ENCODE measurements at places on chromosomes 6 and 20.

- no peak for DNase-seq
These were observed 74.0 kb downstream of the ZBTB2 start for GRCh38 chr6:151317103-151317994.

DNA sequence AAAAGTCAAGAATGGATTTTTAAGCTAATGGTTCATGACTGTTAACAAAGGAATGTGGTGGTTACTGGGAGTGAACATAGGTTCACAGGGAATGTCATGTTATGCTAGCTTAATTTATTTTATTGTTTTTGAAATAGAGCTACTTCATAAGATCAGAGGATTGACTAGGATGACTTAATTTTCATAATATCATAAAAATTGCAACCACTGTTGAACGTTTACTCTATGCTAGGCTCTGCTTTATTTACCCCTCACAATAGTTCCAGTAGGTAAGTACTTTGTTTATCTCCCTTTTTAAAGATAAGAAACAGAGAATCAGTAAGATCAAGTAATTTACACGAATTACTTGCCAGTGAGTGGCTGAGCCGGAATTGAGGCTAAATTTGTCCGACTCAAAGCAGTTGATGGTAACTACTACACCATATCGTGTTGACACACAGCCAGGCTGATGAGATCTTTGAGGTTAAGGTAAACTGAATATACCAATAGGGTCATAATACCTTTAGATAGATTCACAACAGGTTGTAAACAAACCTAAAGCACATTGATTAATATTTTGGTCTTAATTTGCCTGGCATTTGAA lies 194.6 kb upstream of the CITED2 start:
- no peak for DNase-seq

DNA sequence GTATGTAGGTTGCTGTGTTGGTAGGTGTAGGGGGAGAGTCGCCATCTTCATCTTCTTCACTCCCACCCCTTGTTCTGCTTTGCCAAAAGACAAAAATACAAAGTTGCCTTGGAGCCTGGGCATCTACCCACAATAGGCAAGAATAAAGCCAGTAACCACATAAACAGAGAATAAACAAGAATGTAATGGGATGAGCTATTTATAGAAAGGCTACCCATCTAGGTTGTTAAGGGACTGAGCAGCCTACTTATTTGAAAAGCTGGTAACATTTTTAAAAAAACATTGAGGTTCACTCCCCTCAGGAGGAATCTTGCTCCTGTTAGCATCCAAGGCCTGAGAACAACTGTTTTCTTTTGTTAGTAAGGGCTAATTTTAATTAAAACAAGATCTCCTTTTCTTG lies 301.4 kb upstream of the STXBP5 start:
- DNase-seq = no peak

DNA sequence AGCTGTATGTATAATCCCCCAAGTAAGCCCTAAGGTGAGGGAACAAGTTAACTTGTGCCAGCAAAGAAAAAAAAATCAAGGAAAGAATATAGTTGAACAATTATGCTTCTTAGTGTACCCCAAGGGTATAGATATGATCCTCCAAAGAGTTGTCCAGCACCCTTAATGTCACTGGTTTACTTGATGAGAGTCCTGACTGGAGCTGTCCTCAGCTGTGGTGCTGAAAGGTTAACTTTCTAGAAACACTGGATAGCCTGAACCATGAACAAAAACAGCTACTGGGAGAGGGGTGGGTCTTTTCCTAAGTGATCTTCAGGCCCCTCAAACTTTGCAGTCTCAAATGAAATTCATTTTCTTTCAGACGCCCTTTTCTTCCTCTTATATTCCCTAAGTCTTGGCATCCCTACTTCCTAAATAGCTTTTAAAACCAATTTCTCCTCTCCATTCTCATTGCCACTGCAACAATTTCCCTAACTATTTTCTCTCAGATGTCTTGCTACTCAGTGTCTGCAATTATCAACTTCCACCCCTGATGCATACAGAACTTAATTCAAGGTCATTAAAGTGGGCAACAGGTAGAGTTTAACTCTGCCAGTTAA lies 83.5 kb upstream of the PROKR2 start:
- no peak for DNase-seq

- DNase-seq = peak; percentile 58
These were observed 263.6 kb downstream of the CD83 start for GRCh38 chr6:14380901-14381828.

- no peak for DNase-seq
These were observed 8.8 kb downstream of the CDH4 start for GRCh38 chr20:61260905-61261304.

DNA sequence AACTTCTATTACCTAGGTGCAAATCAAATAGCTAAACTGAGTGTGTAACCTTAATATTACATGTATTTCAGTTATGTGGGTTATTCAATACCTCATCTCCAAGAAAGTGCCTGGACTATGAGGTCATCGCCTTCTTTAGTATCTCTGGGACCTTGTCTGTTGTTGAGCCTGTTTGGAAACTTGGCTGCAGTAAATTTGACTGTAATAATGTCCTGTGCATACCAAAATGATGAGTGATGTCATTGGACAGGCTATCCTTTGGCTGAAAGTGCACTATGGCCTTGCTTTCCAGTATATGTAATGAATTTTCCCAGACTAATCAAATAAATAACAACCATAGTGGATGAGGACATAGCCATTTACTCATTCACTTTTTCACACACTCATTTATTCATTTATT lies 455.1 kb downstream of the ADGRB3 start:
- DNase-seq = no peak

GRCh38 chr6:90098001-90098531 lies 198.6 kb downstream of the BACH2 start:
- DNase-seq = no peak

- no peak for DNase-seq
These were observed 19.8 kb upstream of the LMBRD1 start for GRCh38 chr6:69816569-69816968.

GRCh38 chr20:825710-826421 lies 7.6 kb upstream of the FAM110A start:
- DNase-seq = no peak

DNA sequence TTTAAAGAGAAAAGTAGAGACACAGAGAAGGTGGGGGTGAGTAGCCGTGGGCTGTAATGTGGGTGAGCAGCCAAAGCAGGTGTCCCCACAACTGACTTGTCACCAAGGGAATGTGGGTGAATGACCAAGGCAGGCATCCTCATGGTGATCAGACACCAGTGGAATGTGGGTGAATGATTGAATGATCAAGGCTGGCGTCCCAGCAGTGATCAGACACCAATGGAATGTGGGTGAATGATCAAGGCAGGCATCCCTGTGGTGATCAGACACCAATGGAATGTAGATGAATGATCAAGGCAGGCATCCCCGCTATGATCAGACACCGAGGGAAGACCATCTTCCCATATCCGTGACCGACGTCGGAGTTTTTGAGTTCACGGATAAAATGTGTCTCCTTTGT lies 49.8 kb upstream of the OR14J1 start:
- DNase-seq = no peak

DNA sequence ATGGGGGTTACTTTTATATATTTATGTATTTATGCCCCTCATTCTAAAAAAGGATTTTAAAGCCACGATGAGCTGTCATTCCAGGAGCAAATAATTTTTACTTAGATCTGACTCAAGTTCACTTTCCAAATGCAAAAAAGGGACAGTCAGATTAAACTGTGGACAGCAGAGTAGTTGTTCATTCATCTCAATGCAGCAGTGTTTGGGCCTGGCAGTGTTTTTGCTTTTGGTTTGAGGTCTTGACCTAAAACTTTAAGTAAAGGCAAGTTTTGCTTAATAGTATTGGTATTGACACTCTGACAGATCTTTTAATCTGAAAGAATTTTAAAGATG lies 13.9 kb downstream of the JARID2 start:
- no peak for DNase-seq

DNA sequence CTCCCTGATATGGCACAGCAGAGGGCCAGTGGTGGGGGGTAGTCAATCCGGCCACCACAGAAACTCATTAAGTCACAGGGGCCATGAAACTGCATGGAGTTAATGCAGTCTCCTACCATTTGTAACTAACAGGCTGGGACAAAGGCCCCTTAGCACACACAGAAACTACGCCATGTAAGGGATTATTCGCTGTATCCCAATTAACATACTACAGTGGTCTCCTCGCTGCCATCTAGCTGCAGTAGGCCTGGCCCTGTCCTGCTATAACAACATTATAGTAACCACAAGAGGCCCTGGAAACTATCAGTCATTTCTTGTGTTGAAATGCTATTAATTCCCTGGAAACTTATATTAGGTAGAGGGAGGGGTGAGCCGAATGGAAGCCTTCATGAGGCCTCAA lies 72.3 kb upstream of the CCN2 start:
- DNase-seq = no peak

GRCh38 chr6:98343797-98344196 lies 490.6 kb upstream of the POU3F2 start:
- no peak for DNase-seq

- no peak for DNase-seq
These were observed 98.3 kb downstream of the RAMACL start for GRCh38 chr6:166488076-166488685.

DNA sequence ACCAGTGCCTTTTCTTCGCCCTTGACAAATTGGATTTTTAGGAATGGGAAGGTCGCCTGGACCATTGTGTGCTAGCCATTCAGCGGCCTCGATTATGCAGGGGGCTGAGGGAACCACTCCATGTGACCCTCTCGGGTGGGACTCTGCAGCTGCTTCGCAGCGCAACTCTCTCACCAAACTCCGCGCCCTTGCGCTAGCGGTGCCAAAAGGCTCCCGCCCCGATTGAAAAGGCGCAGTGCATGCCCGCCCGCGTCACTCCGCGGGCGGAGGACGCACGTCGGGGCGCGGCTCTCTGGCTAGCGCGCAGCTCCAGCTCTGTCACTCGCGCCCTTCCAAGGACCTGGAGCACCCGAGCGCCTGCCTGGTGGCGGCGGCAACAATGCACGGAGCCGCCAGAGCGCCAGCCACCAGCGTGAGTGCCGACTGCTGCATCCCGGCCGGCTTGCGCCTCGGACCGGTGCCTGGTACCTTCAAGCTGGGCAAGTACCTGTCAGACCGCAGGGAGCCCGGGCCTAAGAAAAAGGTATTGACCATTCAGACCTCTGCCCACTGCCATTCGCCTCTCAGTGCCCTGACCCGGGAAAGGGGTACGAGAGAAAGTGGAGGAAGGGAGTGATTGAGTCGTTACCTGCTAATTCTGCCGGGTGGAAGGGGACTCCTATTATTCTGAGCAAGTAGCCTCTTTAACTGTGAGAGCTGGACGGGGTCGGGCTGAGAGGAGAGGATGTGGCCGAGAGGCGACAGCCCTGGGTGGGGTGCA lies at the start of gene PRDM13:
TSS of gene PRDM13 (plus strand) at position 178 of the 760 bp plus-strand sequence. CDS start at position 380, 202 bp downstream.
- DNase-seq = no peak

- DNase-seq = no peak
These were observed 51.0 kb downstream of the JAG1 start for GRCh38 chr20:10622657-10623418.

DNA sequence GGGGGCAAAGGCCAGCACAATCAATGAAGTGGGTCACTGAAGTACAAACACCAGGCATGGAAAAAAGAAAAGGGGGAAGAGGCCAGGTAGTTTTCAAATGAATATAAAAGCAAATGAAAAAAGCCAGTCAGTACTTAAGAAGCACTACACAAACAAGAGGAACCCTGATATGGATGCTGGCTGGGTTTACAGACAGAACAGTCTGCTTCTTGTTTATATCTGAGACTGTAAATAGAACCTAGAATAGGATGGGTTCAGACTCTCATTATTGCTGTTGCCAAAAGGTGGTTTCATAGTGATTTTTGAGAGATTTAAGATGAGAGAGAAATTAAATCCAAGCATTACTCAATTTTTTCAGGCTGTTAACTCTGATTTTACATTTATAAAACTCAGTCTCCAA lies 24.1 kb downstream of the USP45 start:
- no peak for DNase-seq

DNA sequence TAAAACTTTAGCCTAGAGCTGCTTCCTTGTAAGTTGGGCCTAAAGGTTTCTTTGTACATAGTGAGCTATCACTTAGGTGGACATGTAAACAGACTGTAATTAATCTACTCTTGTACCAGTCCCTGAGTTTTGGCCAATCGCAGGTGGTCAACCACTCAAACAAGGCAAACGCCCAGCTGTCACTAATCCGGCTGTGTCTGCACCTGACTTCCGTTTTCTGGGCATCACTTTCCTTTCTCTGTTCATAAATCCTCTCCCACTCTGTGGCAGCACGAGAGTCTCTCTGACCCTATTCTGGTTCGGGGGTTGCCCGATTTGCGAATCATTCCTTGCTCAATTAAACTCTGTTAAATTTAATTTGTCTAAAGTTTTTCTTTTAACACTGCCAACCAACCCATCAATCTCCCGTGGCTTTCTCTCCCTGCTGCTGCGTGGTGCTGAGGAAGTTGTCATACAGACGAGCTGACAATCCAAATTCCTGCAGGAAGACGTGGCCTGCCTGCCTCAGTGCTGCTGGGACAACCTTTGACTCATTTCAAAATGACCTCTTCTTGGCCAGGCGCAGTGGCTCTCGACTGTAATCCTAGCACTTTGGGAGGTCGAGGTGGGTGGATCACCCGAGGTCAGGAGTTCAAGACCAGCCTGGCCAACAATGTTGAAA lies 206.3 kb downstream of the QKI start:
- DNase-seq = no peak

DNA sequence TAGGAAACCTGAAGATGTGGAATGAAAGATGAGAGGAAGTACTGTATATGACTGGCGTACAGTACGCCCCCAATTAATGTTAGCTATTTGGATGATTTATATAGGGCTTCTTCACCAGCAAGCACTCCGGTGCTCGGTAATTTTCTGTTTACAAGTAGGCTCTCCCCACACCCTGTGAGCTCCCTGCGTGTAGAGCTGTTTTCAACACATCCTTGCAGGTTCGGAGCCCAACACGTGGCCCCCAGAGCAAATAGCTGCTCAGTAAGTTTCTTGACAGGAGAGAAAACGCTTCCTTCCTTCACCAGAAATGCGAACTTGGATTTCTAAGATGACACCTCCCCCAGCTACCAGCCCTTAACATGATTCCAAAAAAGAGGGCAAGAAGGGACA lies 1.2 kb upstream of the RAB22A start:
- DNase-seq = no peak

- no peak for DNase-seq
These were observed 16.1 kb upstream of the LAMP5 start for GRCh38 chr20:9498322-9498721.

DNA sequence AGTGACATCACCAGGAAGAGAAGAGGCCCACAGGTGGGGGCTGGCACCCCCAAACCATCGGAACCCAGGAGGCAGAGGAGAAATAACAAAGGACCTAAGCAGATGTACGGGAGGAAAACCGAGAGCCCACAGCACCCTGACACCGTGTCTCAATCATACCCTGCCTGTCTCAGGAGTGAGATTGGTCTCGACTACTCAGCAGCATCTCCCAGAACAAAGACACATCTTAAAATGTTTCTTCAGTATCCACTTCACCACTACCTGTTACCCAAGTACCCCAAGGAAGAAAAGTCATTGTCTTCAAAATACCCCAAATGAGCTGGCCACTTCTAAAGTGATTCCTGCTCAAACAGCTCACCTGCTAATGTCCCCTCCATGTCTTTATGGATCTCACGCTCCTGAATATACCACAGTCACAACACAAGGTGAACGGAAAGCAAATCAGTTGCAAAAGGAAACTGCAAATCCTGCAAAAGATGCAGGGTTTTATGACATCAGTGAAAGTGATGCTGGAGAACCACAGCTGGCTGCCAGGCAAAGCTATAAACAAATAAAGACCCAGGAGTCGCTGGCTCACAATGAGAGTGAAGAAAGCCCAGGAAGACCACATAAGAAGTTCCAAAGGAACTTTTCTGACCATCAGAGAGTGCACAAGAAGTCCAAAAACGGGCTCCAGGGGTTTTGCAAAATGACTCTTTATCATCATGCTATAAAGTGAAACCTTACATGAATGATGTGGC lies 44.1 kb downstream of the PREX1 start:
- DNase-seq = no peak

- DNase-seq = no peak
These were observed 247.0 kb upstream of the ECI2 start for GRCh38 chr6:4382362-4382853.
